ENCODE measurements at places on chromosomes 6 and 20.

- DNase-seq = no peak
Measured at GRCh38 chr6:158150701-158151100, 17.4 kb downstream of the SERAC1 start.

DNA sequence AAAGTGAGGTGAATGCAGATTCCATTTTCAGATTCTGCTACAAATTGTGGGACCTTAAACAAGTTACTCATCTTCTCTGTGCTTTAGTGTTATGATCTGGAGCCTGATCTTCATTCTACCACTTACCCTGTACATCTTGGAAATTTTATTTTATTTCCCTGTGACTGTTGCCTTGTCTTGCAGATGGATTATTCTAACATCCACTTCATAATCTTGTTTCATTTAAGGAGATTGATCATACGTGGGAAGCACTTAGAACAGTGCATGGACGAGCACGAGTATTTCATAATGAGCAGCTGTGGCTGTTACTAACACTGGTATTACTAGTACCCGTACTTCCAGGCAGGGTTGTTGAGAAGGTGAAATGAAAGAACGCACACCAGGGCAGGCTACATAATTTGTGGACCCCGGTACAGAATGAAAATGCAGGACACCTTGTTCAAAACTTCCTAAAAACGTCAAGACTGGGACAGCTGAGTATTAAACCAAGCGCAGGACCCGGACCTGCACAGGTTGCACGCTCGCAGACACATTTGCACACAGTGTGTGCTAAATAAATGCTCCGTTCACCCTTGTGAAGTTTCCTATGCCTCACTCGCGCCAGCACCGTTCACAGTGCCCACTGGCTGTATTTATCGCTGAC lies 535 bp upstream of the CCDC170 start:
- DNase-seq = no peak

GRCh38 chr6:157099912-157100593 lies 223.3 kb downstream of the TMEM242 start:
- no peak for DNase-seq

DNA sequence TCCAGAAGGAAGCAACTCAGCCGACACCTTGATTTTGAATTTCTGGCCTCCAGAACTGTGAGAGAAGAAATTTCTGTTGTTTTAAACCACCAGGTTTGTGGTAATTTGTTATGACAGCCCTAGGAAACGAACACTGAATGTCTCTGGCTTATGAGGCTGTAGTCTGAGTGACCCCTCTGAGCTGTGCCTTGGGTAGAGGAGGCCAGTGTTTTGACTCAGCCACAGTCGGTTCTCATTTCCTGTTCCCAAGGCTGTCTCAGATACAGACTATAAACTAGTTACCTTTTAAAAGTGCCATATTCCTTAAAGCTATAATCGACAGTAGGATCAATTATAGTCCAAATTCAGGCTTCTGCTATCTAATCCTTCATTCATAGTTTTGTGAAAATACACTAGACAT lies 391.2 kb upstream of the MAP3K7 start:
- no peak for DNase-seq
